NCI-H1092 treated with DMSO at 0.1 percent for 48 hours (cell line): ENCODE measurements at places on chromosomes 7 and 10.

DNA sequence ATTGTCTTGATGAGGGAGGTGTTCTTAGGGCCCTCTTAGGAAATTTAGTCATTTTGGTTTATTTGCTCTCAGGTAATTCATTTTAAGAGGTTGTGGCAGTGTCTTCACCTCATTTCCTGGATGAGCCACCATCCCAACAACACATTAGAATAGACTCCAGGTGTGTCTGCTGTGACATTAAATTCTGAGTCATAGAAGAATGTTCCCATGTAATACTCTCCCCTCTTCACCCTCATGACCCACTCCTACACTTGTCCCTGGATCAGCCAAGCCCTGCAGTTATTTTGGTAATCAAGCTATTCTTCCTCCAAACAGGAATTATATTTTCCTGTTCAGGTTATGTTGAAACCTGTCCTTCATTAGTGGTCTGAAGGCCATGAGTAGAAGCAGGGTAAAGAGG lies 944.1 kb downstream of the SORCS3 start:
- DNase-seq, result no peak

GRCh38 chr10:111392910-111393309 lies 316.1 kb downstream of the ADRA2A start:
- DNase-seq, result no peak

DNA sequence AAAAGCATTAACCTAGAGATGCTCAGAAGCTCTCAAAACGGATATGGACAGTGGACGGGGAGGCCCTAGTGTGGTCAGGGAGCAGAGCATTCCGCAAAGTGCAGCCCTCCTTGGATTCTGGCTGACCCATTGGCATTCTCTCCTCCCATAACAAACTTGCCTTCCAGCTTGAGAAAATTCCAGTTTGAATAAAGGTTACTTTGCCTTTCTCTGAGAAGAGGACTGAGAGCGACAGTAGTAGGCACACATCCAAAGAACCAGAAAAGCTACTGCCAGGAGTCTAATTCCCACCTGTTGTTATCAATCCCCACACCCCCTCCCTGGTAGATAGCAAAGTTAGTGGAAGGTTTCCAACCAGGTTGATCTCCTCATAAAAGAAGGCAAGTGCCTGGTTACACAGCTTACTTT lies 84.7 kb upstream of the TRIL start:
- DNase-seq, result no peak

DNA sequence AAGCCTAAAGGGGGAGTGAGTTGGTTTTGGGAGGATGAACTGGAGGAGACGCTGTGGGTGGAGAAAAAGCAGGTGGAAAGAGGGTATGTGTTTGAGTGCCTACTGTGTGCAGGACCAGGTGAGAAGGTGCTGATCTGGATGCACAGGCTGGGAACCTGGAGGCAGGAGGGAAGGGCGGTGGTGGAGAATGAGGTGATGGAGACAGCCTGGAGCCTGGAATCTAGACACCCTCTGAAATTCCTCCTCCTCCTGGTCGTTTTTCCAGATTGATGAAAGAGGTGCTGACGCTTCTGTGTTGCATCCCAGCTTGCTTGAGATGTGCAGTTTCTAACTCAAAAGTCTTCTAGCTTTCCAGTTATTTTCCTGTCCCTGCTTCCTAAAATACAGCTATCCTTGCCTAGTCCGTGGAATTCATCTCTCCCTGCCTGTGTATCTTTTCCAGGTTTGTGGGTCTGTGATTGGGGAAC lies 67.5 kb downstream of the LRMDA start:
- no peak for DNase-seq

- DNase-seq, result no peak
Observed at GRCh38 chr10:5665373-5666007, 905 bp downstream of the ASB13 start.

DNA sequence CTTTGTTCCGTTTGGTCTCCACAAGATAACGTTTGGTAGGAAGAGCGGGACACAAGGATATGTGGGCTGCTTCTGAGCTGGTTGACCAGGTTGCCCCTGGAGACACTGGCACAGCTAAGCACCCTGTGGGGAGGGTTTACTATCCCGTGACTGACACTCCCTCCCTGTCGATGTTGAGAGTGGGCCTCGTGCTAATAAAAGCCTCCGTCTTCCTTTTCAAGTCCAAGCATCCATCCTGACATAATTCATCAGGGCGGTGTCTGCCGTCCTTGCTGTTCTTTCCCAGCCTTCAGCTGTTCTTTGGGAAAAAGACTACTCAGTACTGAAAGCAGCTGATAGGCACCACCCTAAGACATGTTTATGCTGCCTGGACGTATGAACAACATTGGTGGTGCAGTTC lies 49.6 kb downstream of the SHH start:
- no peak for DNase-seq

DNA sequence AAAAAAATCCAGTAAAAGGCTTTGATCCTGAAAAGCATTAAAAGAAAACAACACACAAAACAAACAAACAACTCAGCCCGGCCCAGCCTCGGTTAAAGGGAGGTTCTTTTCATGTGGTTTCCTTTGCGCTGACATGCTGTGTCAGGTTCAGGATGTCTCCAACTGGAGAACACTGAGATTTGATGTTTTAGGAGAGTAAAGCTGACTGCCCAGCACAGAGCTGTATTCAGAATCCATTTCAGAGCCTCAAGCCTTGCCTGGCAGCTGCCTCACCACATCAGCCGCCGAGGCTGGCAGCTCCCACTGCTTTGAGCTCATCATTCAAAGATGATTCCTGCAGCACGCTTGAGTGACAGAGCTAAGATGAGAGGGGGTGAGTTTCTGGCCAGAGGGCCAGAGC lies 205.8 kb upstream of the LYZL1 start:
- no peak for DNase-seq

- no peak for DNase-seq
Observed at GRCh38 chr10:109374215-109374614, 549.1 kb downstream of the XPNPEP1 start.

DNA sequence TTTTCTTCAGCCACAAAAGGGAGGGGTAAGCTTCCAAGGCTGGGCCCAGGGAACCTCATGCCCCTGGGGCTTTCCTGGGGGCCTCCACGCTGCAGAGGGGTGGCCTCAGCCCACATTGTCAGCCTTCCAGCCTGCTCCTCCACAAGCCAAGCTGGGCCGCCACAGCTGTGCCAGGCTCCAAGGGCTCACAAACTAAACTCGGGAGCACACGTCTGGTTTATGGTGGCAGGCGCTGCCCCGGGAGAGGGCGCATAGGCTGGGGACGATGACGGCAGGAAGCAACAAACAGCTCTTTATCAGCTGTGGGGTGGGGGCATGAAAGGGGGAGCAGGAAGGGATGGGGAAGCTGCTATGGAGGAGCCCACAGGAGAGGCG lies 6.3 kb upstream of the CDH23 start:
- DNase-seq, result no peak

DNA sequence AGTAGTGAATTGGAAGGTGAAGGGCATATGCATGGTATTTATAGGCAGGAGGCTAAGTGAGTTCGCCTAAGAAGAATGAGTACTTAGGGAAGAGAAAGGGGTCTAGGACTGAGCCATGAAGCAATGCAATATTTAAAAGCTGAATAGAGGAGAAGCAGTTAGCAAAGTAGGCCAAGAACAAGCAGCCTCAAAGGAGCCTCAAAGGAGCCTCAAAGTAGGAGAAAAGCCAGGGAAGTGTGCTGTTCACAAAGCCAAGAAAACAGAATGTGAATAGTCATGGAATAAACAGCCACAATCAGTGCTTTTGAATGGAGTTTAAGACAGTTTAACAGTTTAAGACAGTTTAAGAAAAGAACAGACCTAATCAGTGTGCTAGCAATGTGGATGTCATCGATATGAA lies 762.0 kb downstream of the SORCS1 start:
- DNase-seq, result no peak

DNA sequence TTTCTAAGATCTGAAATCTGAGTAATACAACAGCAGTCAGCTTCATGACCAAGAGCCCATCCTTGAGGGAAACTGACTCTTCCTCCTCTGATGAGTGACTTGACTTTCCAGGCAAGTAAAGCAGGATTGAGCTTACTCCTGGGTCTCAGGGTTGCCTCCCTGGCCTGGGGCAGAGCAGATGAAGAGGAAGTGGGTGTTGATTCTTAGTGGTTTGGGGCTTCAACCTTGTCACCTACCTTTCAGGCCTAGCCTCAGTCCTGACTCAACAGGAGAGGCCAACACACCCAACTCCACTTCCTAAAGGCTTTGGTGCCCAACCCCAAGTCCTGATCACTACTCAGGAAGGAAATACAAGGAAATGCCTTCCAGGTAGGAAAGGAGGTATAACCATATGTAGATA lies 54.1 kb downstream of the KCNMA1 start:
- DNase-seq, result no peak

DNA sequence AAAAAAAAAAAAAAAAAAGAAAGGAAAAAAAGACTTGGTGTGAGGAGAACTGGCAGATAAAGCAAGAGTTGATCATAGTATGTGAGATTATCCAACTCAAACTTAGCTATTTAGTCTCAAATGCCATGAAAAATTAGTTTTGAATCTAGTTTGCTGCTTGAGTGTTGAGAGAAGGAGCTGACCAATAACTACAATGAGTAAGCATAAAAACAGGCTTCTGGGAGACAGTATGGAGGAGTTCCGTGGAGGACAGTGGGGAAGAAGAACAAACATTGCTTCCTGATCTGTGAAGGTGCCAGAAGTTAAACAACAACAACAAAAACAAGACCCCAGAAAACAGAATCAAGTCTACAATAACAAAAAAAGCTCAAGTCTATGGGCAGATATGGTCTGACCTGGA lies 317.1 kb upstream of the POT1 start:
- DNase-seq, result no peak

DNA sequence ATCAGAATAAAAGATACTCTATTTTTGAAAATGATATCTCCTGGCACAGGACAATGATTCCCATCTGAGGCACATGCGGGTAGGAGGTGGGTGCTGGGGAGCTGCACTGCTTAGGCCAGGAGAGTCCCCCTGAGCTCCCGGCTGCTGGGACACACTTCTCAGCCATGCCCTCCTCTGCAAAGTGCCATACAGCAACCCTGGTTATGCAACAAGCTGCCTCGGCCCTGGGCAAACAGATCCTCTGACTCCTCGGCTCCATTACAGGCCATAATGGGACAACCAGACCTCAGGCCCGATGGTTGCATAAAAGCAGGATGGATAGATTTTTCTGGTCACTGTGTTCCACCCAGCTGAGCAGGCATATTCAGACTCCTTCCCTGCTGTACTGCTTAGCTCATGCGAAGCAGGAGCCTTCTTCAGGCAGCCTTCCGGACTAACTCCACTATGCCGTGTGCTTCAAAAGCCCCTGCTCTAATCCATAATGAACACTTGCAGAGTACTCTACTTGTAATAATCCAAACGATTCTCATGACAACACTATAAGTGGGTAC lies 6.5 kb upstream of the LEP start:
- no peak for DNase-seq

- DNase-seq, result no peak
Observed at GRCh38 chr10:63977329-63977923, 456.2 kb downstream of the REEP3 start.

GRCh38 chr7:84589012-84589411 lies 394.4 kb upstream of the SEMA3A start:
- DNase-seq, result no peak

DNA sequence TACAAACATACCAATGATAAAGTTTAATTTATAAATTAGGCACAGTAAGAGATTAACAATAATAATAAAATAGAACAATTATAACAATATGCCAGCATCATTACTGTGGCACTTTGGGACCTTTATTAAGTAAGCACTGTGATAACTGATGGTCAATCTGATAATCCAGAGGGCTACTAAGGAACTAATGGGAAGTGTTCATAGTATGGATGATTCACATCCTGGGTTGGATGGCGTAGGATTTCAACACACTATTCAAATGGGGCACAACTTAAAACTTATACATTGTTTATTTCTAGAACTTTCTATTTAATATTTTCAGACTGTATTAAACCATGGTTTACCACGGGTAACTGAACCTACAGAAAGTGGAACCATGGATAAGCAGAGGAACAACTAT lies 90.8 kb downstream of the KIF20B start:
- DNase-seq, result no peak

DNA sequence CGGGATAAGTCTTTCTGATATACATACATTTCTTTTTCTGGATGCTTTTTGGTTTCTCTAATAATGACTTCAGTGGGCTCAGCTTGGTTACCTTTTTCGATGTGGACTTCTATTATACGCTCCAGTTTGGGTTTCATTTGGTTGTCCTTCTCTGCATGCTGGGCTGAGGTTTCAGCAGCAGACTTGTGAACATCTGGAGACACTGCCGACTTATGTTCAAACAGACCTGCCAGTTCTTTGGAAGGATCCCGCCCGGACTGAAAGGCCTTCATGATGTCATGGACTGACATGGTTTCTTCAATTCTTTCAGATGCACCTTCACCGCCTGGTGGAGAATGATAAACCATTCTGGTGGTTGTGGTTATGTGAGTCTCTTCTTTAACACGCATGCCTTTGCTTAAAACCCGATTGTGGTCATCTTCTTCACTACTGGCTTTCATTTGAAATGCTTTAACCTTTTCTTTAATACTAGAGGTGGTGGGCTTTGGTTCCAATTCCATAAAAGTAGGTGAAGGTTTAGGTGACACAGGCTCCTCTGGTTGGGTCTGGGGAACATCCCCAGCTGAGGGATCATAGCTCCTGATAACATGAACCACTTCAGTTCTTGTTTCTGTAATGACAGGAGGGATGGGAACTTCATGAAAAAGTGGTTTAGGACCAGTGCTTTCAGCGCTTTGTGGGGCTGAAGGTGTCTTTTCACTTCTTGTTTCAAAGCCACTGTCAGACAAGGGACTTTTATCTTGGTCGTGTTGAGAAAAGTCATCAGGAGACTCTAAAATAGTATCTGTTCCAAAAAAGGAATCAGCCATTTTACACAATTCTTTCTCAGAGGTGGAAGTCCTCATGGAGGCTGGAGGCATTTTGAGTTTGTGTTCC lies 167.7 kb upstream of the CCDC6 start:
- DNase-seq, result no peak

DNA sequence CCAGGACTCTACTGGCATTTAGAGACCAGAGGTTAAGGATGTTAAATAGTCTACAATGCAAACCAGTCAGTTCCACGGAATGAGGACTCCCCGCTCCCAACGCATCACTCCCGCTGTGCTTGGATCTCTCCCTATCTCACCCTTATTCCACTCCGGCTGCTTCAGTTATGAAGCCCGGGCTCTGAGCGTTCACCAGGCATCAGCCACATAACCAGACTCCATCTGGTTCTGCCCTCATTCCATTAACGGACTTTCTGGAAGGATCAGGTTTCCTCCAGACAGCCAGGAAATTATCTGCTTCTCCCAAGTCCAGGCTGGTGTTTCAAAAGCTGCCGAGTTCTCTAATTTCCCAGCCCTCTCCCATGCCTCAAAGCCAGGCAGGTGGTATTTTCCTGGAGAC lies 499.3 kb downstream of the GLRX3 start:
- DNase-seq, result no peak

GRCh38 chr10:11243425-11244222 lies 226.0 kb downstream of the CELF2 start:
- DNase-seq, result no peak

- peak; percentile 90 for DNase-seq
Observed at GRCh38 chr7:26090927-26091519, 61.0 kb upstream of the NFE2L3 start.

DNA sequence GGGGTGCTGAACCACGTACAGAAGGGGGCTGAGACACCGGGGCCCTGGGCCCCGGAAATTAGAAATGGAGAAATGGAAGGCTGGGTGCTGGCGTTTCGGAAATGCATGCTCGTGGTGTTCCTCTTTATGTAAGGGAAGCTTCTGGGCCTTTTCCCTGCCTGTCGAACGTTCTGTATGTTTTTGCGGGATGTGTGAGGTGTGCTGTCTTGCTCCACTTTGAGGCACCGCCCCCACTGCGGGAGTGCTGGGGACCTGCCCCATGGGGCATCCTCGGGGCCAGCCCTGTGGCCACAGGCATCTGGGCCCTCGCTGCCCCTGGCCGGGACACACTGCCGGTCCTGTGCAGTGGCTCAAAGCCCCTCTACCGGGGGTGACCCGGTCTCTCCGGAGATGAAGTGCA lies 1.7 kb upstream of the VENTX start:
- DNase-seq, result no peak
